ENCODE measurements at places on chromosomes 6 and 20.

DNA sequence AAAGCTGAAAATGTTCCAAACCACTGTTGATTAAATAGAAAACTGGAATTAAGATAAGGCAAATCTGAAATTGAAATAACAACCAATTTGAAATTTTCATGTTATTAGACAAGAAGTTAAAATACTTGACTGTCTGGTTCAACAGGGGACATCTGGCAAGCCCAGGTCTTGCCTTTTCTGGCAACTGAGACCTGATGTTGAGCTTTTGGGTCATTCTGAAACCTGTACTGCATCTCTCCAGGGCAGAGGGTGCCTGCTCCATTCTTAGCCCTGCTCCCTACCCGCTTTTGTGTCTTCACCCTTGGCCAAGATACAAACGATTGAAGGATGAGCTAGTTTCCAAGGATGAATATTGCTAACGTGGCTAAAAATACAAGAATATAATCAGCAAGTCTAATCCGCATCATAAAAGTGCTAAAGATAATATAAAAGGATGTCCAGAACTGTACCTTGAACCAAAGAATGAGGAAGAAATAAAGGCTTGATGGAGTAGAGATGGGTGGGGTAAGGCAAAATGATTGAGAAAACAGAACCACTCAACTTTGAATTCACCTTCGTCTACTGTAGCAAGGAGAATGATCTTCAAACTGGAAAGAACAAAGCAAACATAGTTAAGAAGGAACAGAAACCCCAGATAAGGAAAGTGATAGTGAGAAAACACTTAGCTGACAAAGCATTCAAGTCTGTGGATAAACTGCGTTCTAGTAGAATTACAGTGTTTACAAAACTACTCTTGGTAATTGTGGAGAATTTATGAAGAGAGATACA, 109.8 kb upstream of the MAN1A1 start:
- no peak for DNase-seq

- peak; percentile 86 for DNase-seq
These were observed 27.8 kb downstream of the RNF8 start for GRCh38 chr6:37381579-37381978.

GRCh38 chr6:167311286-167311685, 13.6 kb upstream of the TTLL2 start:
- DNase-seq = no peak

GRCh38 chr6:33823806-33824205, 20.0 kb upstream of the MLN start:
- DNase-seq = no peak

- no peak for DNase-seq
These were observed 22.2 kb upstream of the ZBTB2 start for GRCh38 chr6:151413372-151414145.

DNA sequence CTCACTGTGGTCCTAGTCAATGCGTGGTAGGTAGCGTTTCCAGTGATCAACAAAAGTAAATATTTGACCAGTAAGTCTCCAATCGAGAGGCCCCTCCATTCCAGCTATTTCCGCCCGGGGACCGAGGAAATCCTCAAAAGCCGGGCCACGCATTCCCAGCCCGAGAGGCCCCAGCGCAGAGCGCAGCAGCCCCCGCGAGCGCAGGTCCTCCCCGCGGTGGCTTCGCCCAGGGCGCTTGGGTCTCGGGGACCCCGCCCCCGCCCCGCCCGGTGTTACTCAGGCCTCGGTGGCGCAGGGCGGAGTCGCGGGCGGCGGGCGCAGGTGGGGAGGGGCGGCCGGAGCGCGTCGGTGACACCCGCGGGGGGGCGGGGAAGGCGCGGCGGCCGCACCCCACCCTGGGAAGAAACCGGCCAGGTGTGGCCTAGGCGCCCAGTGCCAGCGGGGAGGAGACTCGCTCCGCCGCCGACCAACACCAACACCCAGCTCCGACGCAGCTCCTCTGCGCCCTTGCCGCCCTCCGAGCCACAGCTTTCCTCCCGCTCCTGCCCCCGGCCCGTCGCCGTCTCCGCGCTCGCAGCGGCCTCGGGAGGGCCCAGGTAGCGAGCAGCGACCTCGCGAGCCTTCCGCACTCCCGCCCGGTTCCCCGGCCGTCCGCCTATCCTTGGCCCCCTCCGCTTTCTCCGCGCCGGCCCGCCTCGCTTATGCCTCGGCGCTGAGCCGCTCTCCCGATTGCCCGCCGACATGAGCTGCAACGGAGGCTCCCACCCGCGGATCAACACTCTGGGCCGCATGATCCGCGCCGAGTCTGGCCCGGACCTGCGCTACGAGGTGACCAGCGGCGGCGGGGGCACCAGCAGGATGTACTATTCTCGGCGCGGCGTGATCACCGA, at the start of gene DSP:
TSS of gene DSP (plus strand) at position 497 of the 890 bp plus-strand sequence. CDS start at position 742, 245 bp downstream.
- peak; percentile 93 for DNase-seq

DNA sequence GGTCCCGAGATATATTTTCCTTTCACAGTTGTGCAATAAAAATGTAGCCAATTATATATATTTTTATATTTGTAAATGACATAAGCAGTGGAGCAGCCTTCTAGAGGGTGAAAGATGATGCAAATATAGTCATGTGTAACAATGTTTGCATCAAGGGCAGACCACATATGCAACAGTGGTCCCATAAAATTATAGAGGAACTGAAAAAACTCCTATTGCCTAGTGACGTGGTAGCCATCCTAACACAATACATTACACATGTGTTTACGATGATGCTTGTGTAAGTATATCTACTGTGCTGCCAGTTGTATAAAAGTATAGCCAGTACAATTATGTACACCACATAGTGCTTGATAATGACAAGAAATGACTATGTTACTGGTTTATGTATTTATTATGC, 162.8 kb downstream of the ZFAND3 start:
- no peak for DNase-seq

DNA sequence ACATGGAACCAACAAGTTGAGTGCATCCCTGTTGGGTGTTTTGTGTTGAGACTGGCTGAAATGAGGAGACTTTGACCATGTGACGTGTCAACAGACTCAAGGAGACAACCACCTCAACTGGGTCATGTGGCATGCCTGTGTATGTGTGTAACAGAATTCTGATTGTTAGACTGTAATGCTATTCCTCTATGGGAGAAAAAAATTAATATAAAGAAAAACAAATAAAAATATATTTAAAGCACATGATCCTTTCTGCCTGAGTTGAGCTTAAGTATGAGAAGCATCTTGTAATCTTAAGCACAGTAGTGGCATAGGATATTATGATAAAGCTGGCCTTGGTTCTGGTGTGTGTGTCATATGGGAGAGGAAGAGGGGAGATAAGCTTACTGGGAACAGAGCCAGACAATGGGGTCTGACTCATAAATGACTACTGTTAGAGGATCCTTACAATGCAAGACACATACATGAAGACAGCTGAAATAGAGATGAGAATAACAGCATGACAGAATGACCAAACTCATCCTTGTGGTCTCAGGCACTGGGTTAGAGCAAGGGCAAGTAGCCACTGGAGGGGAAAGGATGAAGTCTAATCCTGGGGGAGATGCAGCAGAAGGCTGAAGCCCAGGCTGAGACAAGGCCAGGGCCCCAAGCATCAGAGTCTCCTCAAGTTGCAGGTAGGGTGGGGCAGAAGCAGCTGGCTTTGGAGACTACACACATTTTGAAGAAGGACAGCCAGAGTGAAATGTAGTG, 9.2 kb downstream of the TP53INP2 start:
- peak; percentile 98 for DNase-seq

- DNase-seq = peak; percentile 32
These were observed 519.2 kb downstream of the UTRN start for GRCh38 chr6:144804246-144804790.

DNA sequence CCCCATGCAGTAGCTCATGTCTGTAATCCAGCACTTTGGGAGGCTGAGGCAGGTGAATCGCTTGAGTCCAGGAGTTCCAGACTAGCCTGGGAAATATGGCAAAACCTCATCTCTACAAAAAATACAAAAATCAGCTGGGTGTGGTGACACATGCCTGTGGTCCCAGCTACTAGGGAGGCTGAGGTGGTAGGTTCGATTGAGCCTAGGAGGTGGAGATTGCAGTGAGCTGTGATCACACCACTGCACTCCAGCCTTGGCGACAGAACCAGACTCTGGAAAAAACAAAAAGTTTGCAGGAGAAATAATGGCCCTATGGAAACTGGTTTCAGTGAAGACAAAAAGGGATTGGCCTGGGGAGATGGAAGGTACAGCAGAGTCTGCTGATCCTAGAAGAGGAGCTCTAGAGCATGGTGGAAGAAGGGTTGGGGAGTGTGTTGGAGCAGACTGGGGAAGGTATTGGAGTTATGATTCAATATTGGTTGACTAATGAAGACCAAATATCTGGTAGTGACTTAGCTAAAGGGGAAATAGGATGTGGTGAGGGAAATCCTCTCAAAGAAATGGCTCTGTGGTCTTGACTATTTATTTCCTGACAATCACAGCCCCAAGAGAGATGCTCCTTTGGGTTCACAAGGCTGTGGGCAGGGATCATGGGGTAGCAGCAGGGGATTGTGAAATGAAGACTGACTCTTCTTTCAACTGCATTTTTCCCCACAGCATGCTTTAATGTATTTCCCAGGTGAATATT, 281.9 kb downstream of the UTRN start:
- DNase-seq = peak; percentile 4

- DNase-seq = peak; percentile 55
These were observed 60.7 kb downstream of the BMP7 start for GRCh38 chr20:57205606-57206219.

DNA sequence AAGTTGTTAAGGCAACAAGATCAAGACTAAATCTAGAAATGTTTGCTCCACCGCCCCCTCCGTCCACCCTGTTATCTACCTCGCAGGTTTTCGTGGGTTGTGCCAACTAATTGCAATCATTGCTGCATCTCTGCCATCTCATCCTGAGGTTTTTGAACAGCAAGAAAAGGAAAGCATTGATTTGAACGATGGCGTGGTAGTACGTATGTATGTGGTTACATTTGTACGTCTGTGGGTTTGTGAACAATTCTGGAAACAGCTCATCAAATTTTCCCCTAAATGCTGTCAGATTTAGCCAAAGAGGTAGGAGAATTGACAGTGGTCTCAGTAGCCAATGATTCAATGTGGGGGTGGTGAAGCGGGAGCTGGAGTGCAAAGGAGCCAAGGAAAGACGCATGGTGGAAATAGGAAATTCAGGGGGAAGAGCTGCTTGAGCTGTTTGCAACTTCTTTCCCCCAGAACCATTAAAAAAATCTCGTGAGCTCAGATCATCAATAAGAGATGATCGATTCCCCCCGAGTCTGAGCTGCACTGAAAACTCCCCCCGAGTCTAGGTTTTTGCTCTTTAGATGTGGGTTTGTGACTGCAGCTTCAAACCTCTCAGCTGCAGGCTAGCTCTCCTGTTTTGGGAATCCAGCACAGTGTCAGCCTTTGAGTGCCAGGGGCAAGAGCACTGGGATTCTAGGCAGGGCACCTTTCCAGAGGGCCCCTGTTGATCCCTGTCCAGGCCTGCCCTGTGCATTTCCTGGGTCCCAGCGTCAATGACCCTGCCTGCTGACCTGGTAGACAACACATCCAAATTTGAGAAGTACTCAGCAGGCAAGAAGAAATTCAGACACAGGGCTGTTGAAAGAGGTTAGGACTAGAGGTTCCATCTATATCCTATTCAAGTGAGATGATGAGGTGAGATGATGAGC, 72.6 kb upstream of the LY86 start:
- DNase-seq = no peak

GRCh38 chr6:5155906-5156305, 70.8 kb downstream of the PPP1R3G start:
- no peak for DNase-seq

GRCh38 chr6:117253785-117254184, 11.6 kb upstream of the VGLL2 start:
- no peak for DNase-seq

DNA sequence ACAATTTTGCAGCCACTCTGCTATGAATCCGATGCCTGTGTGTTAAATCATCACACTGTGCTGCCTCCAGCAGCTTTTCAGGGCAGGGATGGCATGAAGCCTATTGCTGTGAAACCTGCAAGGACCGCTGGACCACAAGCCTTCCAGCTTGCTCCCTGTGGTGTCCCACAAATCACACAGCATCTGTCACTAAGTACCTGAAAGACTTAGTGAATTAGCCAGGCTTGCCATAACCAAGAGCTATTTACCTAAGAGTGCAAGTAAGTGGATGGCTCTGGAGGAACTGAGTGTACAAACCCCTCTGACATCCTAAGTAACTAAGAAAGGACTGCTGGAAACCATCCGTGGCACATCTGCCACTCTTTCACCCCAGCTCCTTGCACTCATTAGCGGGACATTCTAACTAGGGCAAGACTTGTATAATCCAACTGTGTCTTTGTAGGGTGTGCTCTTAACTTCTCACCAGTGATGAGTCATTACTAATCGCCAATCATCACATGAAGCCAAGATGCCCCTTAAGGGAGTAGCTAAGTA, 34.7 kb downstream of the FOXQ1 start:
- no peak for DNase-seq

- DNase-seq = no peak
These were observed 13.2 kb upstream of the OSER1 start for GRCh38 chr20:44223721-44224120.

- DNase-seq = no peak
These were observed 26.5 kb upstream of the PPP1R14C start for GRCh38 chr6:150116200-150116800.

DNA sequence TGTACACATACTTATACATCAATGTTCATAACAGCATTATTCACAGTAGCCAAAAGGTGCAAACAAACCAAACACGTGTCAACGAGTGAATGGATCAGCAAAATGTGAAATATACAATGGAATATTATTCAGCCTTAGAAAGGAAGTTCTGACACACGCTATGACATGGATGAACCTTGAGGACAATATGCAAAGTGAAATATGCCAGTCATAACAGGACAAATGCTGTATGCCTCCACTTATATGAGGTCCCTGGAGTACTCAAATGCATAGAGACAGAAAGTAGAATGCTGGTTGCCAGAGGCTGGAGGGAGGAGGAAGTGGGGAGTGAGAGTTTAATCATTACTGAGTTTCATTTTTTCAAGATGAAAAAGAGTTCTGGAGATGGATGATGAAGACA, 37.8 kb upstream of the IGF2R start:
- DNase-seq = peak; percentile 15

DNA sequence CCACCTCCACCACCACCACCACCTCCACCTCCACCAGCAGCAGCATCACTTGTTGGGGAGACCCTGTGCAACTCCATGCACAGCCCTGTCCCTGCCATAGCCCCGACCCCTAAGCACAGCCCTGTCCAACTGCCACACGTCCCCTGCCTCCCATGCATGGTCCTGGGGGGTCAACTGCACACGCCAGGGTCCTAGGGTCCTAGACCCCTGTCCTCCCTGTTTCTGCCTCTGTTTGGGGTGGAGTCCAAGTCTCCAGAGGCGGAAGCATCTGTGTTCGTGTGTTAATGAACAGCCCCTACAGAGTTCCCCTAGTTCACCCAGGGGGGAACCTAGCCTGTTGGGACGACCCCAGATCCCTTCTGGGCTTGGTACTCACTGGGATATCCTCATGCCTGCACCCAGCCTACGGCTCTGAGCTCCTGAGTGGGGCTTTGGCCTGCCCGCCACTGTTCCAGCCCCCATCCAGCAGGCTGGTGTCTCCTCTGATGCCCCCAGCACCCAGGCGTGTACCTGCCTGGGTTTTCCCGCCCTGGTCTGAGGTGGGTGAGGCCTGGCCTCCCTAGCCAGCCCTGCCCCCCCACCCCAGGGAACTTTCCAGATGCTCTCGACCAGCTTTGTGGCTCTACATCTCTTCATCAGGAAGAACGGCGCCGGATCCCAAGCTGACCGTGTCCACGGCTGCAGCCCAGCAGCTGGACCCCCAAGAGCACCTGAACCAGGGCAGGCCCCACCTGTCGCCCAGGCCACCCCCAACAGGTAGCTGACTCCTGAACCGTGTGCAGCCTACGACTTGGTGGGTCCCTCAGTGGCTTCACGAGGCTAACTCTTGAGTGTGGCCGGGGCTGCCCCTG, 2.5 kb upstream of the TNFRSF6B start:
- DNase-seq = no peak

Measured in kidney tubule cell (primary cell).